ENCODE measurements at places on chromosomes 7 and 10.

DNA sequence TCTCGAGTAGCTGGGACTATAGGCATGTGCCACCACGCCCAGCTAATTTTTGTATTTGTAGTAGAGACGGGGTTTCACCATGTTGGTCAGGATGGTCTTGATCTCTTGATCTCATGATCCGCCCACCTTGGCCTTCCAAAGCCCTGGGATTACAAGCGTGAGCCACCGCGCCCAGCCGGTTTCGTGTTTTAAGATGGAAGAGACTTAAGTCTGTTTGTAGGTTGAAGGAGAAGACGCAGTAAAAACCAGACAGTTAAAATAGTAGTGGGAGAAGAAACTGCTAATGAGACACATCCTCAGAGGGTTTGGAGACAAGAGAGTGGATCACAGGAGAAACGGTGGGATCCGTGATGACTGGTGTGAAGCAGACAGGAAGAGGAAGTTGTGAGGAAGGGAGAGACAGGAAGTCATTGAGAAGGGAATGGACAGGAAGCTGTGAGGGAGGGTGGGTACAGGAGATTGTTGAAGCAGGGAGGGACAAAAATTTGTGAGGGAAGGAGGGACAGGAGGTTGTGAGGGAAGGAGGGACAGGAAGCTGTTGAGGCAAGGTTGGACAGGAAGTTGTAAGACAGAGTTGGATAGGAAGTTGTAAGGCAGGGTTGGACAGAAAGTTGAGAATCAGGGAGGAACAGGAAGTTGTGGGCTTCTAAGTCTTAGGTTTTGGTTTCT lies 115.5 kb downstream of the WDFY4 start:
- no peaks in the 10 kb centered on the region for H3K4me1 ChIP-seq
- H3K27me3 ChIP-seq, result peaks cover 43% of the 10 kb centered on the region
- H3K36me3 ChIP-seq, result no peaks in the 10 kb centered on the region
- H3K27ac ChIP-seq, result no peak overlapping the region

- H3K27ac ChIP-seq, result peak overlapping the region; percentile 43
- DNase-seq, result no peak
- no peaks in the 10 kb centered on the region for H3K36me3 ChIP-seq
- H3K4me1 ChIP-seq, result peaks cover 45% of the 10 kb centered on the region
- H3K27me3 ChIP-seq, result no peaks in the 10 kb centered on the region
Measured at GRCh38 chr7:95863-96260, 96.5 kb upstream of the FAM20C start.

- H3K4me3 ChIP-seq, result no peak overlapping the region
- H3K4me1 ChIP-seq, result peaks cover 28% of the 10 kb centered on the region
- no peak for DNase-seq
- no peak overlapping the region for H3K27ac ChIP-seq
- peaks cover 53% of the 10 kb centered on the region for H3K36me3 ChIP-seq
Measured at GRCh38 chr7:44979481-44980392, 922 bp upstream of the MYO1G start.

GRCh38 chr10:2117641-2118040 lies 380.3 kb upstream of the ADARB2 start:
- H3K27me3 ChIP-seq, result no peaks in the 10 kb centered on the region
- DNase-seq, result no peak
- no peak overlapping the region for H3K27ac ChIP-seq

DNA sequence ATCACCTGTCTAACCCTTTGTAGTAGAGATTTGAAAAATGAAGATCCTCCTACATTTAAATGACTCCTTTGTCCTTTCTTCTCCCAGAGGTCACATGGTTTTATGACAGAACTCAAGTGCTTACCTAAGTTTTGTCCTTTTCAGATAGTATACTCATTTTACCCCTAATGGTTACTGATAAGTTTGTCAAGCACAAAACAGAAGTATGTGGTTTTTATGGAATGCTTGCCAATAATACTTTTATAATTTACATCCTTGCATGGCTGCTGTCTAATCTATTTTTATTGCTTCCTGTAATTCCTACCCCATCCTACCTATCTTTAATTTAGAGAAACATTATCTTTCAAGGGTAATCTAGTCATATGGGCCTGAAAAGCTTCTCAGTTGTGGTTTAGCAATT lies 37.5 kb downstream of the HELLS start:
- H3K4me1 ChIP-seq, result no peaks in the 10 kb centered on the region
- no peak for DNase-seq
- no peaks in the 10 kb centered on the region for H3K27me3 ChIP-seq
- no peaks in the 10 kb centered on the region for H3K36me3 ChIP-seq

DNA sequence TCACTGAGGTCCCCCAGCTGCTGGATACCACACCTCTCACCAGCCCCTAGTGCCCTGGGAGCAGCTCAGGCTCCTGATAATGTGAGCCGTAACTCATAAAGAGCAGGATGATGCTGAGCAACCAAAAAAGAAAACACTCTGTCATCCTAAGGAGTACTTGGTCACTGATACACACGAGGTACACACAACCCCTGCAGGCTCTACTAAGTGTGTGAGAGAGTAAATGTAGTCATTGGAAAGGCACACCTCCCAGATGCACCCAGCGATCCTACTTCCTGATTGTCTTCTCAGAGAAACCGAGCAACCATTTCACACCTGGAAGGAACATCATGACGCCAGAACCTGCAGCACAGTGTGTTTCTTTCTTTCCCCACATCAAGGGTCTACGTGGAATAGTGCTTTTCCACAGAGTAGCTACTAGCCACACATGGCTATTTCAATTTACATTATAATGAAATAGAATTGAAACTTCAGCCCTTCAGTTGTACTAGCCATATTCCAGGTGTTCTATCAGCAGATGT lies 34.2 kb downstream of the FIGNL1 start:
- no peak overlapping the region for H3K27ac ChIP-seq
- no peaks in the 10 kb centered on the region for H3K4me1 ChIP-seq
- H3K27me3 ChIP-seq, result peaks cover 34% of the 10 kb centered on the region
- H3K36me3 ChIP-seq, result no peaks in the 10 kb centered on the region

DNA sequence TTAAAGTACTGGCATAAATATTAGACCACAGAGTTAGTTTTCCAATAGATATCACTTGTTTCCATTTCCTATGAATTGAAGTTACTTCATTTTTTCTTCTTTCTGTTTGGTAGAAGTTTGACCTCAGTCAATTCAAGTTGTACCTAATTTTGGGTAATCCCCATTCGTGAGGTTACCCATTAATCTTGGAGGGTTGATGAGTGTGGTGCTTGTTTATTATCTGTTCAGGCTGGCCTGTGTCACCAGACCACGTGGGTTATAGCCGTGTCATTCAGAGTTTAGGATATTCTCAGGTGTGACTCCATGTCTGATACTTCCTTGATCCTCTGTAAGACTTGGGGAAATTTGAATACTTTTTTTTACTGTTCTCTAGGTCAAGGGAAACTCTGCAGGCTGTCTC lies 133.9 kb upstream of the TPK1 start:
- H3K36me3 ChIP-seq, result no peaks in the 10 kb centered on the region
- H3K27me3 ChIP-seq, result no peaks in the 10 kb centered on the region
- H3K4me1 ChIP-seq, result no peaks in the 10 kb centered on the region
- no peak overlapping the region for H3K27ac ChIP-seq
- DNase-seq, result no peak

GRCh38 chr10:77545585-77545984 lies 92.0 kb downstream of the KCNMA1 start:
- no peak overlapping the region for H3K27ac ChIP-seq
- no peak overlapping the region for H3K4me3 ChIP-seq
- no peak for DNase-seq
- H3K27me3 ChIP-seq, result peaks cover 79% of the 10 kb centered on the region
- H3K4me1 ChIP-seq, result no peaks in the 10 kb centered on the region

- no peaks in the 10 kb centered on the region for H3K36me3 ChIP-seq
- peak; percentile 62 for DNase-seq
- H3K4me1 ChIP-seq, result peaks cover 52% of the 10 kb centered on the region
Measured at GRCh38 chr7:116271963-116272886, 61.9 kb downstream of the TES start.

- H3K27ac ChIP-seq, result no peak overlapping the region
- DNase-seq, result no peak
- H3K4me1 ChIP-seq, result no peaks in the 10 kb centered on the region
- H3K36me3 ChIP-seq, result no peaks in the 10 kb centered on the region
Measured at GRCh38 chr10:14625192-14625631, 149.5 kb downstream of the FAM107B start.

- H3K27me3 ChIP-seq, result peaks cover 62% of the 10 kb centered on the region
- DNase-seq, result no peak
- H3K36me3 ChIP-seq, result no peaks in the 10 kb centered on the region
- no peak overlapping the region for H3K4me3 ChIP-seq
- H3K27ac ChIP-seq, result no peak overlapping the region
Measured at GRCh38 chr7:128117691-128118090, 86.5 kb upstream of the LRRC4 start.

DNA sequence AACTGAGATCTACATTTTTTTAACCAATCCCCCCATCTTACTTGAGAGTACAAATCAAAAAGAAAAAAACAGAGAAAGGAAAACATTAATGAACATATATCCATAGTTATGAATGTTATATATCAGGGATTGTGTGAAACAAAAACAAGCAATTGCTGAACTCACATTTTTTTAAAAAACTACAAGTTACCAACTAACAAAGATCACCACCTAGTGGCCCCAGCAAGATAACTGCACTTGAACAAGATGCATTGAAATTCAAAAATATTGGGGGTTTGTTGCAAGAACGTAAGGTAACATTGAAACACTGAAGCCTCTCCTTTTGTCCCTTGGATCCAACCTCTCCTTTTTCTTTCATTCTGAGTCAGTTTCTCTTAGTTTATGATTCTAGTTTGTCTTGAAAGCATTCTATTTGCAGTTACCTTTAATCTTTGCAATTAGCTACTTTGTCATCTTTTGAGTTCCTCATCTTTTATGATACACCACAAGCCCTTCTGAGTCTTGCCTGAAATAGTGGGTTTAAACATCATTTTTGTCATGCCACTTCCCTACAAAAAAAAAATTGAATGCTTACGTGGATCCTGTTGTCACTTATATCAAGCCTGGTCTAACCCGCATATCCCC lies 87.3 kb upstream of the TES start:
- peak; percentile 22 for DNase-seq
- H3K4me3 ChIP-seq, result no peak overlapping the region
- H3K36me3 ChIP-seq, result no peaks in the 10 kb centered on the region
- H3K27me3 ChIP-seq, result no peaks in the 10 kb centered on the region

- no peak for DNase-seq
- H3K27ac ChIP-seq, result no peak overlapping the region
- peaks cover 51% of the 10 kb centered on the region for H3K4me1 ChIP-seq
- H3K4me3 ChIP-seq, result no peak overlapping the region
- H3K36me3 ChIP-seq, result peaks cover 21% of the 10 kb centered on the region
Measured at GRCh38 chr7:32066441-32066840, 3.8 kb downstream of the PDE1C start.

DNA sequence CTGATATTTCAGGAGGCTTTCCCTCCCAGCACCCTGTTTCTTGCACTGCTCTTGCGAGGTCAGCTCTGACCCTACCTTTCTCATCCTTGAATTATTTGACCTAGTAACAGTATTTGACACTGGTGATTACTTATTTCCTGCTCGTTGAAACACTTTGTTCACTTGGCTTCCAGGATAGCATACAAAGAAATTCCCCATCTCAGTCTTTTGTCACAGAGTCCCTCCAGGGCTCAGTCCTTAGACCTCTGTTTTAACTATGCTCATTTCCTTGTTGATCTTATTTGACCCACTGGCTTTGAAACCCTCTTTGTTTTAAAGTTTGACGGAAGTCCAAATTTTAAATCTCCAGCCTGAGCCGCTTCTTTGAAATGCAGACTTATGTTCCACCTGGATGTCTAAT lies 29.9 kb downstream of the BMPR1A start:
- peak; percentile 1 for DNase-seq
- H3K27me3 ChIP-seq, result no peaks in the 10 kb centered on the region
- H3K4me1 ChIP-seq, result no peaks in the 10 kb centered on the region
- no peak overlapping the region for H3K4me3 ChIP-seq

- no peak overlapping the region for H3K4me3 ChIP-seq
- H3K4me1 ChIP-seq, result no peaks in the 10 kb centered on the region
- no peaks in the 10 kb centered on the region for H3K36me3 ChIP-seq
- no peak overlapping the region for H3K27ac ChIP-seq
Measured at GRCh38 chr10:79431428-79431827, 14.0 kb downstream of the ZCCHC24 start.

GRCh38 chr10:100993986-100994708 lies 5.5 kb upstream of the LZTS2 start:
- H3K27me3 ChIP-seq, result no peaks in the 10 kb centered on the region
- H3K27ac ChIP-seq, result no peak overlapping the region
- no peak overlapping the region for H3K4me3 ChIP-seq
- DNase-seq, result no peak

- peak overlapping the region; percentile 60 for H3K4me3 ChIP-seq
- peak overlapping the region; percentile 87 for H3K27ac ChIP-seq
- peaks cover 11% of the 10 kb centered on the region for H3K36me3 ChIP-seq
- peaks cover 37% of the 10 kb centered on the region for H3K4me1 ChIP-seq
- no peak for DNase-seq
- no peaks in the 10 kb centered on the region for H3K27me3 ChIP-seq
Measured at GRCh38 chr10:132590752-132591121, 53.1 kb downstream of the INPP5A start.

- H3K4me1 ChIP-seq, result no peaks in the 10 kb centered on the region
- no peak for DNase-seq
- H3K27ac ChIP-seq, result no peak overlapping the region
- H3K36me3 ChIP-seq, result peaks cover 16% of the 10 kb centered on the region
Measured at GRCh38 chr10:110129490-110129889, 77.9 kb upstream of the MXI1 start.

All from Calu3 (cell line).